ENCODE measurements at places on chromosomes 16 and 17.

GRCh38 chr16:50613281-50613963 lies 65.2 kb downstream of the NKD1 start:
- no peak for DNase-seq

GRCh38 chr17:55794725-55795482 lies 44.1 kb downstream of the PCTP start:
- no peak for DNase-seq

DNA sequence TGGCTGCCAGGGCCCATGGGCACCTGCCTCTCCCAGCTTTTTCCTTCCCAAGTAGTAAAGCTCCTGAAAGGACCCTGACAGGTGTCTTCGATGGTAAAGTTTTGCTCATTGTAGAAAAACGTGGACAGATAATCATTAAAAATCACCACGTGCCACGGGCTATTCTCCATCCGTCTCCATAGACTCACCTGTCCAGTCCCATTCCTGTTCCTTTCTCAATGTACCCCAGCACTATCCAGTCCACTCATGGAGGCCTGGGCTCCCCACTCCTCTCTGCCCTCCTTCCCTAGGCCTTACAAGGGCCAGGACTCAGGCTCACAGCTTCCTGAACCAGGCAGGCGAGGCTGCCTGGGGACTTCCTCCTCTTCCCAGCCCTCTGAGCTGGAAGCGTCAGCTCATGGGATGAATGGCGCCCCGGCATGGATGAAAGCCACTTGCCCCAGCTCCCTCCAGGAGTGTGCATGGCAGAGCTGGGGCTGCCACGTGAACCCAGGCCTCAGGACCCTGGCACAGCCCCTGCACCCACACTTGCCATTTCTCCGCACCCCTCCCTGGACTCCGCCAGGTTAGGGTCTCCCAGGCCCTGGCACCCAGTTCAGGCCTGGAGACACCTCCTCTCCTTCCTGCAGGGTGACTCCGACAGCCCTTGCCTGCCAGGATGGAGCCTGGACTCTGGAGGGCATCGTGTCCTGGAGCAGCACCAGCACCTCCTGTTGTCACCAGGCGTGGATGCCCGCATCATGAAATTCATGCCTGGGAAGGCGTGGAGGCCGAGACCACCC lies 8.8 kb downstream of the CTRB1 start:
- DNase-seq = no peak

DNA sequence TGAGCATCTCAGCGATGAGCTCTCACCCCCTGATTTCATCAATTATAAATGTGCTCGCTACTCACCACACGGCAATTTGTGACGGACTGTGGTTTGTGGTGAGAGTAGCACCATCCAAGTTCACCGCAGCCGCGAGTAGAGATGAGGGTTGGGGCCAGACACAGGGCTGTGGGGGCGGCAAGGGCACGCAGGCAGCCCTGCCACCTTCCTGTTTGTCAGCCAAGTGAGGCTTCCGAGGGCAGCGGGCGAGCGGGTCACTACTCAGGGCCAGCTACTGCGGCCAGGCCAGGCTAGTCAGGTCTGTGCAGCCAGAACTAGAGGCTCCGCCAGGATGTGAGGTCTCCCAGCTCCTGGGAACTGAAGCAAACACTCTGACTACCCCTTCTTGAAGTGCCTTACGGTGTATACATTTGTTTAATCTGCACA lies 39.6 kb upstream of the MEOX1 start:
- DNase-seq = no peak

- no peak for DNase-seq
These were observed 1.1 kb upstream of the AXIN1 start for GRCh38 chr16:353404-354290.

GRCh38 chr16:85327731-85328675 lies 215.7 kb upstream of the CIBAR2 start:
- DNase-seq = no peak

DNA sequence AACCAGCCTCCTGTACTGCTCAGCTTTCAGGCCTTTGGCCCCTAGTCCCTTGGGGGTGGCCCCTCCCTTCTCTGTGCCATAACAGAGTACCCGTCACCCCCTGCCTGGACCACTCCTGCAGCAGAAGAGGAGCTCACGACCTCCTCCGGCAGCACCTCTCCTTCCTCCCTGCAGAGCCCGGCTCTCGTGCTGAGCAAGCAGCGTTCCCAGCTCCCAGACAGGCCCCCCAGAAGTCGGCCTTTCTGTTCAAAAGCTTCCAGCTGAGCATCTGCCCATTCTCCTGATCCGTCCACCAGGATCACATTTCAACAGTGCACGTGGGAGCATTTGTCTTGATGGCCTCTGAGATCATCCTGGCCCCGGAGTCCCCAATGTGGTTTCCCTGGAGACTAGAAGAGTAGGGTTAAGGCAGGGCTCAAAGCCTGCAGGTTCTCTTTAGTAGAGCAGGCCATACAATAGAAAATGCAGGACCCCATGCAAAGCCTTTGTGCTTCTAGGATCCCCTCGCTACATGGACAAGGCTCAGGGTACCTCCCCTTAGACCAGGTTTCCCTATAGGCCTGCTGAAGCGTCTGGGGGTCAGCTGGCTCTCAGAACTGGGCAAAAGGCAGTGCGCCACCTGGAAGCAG lies 35.6 kb downstream of the NLRC3 start:
- DNase-seq = no peak

DNA sequence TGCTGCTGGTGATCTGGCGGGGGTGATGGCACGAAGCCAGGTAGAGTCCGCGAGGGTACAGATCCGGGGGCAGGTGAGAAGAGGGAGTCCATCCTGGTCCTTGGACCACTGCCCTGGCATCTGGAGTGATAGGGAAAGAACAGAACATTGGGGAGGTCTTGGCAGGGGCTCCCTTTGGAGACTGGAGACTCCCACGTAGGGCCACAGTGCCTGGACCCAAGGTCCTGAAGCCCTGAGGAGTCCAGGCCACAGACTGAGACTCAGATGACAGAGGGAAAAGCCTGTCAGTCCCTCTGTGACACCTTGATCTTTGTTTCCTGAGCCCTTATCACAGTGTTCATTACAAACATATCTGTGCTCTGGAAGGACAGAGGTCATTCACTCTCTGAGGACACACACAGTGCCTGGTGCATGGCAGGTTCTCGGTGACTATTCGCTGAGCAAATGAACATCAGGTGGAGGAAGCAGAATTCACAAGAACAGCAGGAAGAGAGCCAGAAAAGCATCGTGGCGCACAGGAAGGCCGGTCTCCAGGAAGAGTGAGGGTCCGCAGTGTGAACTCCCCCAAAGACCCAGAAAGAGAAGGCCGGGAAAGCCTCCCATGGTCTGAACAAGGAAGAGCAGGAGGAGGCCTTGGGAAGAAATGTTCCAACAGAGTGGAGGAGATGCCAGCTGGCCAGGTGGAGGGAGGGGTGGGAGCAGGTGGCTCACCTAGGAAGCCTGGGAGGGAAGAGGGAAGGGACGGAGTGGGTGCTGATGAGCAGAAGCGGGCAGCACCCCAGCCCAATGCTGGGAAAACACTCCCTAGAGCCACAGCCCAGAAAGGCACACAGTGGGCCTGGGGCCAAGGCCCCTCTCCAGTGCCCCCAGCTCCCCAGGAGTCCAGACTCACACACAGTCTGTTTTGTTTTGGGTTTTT lies 20.5 kb downstream of the PEMT start:
- DNase-seq = no peak

- no peak for DNase-seq
These were observed 476 bp upstream of the LPCAT2 start for GRCh38 chr16:55508271-55508921.

GRCh38 chr17:41939693-41940090 lies 9.3 kb downstream of the ODAD4 start:
- DNase-seq = no peak

DNA sequence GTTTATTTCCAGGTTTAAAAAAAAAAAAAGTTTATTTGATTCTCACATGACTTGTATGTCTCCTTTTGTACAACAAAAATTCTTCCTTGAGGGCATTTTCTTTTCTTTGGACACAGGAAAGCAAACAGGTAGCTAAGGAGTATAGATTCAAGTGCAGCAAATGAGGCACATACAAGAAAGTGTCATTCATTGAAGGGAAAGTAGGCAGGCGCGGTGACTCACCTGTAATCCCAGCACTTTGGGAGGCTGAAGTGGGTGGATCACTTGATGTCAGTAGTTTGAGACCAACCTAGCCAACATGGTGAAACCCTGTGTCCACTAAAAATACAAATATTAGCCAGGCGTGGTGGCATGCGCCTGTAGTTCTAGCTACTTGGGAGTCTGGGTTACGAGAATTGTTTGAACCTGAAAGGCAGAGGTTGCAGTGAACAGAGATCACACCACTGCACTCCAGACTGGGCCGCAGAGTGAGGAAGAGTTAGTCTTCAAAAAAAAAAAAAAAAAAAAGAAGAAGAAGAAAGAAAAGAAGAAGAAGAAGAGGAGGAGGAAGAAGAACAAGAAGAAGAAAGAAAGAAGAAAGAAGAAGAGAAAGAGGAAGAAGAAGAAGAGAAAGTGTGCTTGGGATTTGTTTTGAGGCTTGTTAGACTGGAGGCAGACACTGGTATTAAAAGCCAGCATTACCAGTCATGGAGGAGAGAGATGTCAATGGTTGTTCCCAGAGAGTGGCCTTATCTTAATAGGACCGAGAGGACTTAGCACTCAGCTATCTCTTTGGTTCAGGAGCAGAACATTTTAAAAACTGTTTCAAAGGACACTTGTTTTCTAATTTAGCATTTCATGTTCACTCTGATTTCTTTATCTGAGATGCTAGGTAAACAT lies 19.7 kb downstream of the GINS3 start:
- no peak for DNase-seq

- no peak for DNase-seq
These were observed 8.4 kb downstream of the KRT39 start for GRCh38 chr17:40958086-40958953.

DNA sequence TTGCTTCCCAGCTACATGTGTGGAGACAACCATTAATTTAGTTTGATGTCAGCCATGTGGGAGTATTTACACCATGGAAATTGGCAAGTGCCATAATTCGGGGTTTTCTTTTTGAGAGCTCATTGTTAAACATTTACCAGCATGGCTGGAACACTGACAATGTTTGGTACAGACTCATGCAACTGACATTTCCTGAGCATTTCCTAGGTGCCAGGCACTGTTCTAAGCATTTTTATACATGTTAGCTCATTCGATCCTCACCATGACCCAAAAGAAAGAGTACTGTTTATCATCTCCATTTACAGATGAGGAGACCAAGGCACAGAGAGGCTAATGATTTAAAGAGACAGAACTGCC lies 86.9 kb downstream of the FOXL1 start:
- no peak for DNase-seq
